Stimulated activated CD4-positive, alpha-beta T cell treated with anti-CD3 and anti-CD28 coated beads, Interleukin-4, amount 100 ng/mL, for 1 hour (primary cell): ENCODE measurements at places on chromosomes 6 and 20.
A peak's percentile ranks its signal among the peaks of the same experiment; 100 is the strongest.

GRCh38 chr6:4692664-4693063, 83.5 kb upstream of the CDYL start:
- DNase-seq = no peak

- DNase-seq = no peak
Measured at GRCh38 chr6:92945799-92946198, 473.6 kb downstream of the EPHA7 start.

DNA sequence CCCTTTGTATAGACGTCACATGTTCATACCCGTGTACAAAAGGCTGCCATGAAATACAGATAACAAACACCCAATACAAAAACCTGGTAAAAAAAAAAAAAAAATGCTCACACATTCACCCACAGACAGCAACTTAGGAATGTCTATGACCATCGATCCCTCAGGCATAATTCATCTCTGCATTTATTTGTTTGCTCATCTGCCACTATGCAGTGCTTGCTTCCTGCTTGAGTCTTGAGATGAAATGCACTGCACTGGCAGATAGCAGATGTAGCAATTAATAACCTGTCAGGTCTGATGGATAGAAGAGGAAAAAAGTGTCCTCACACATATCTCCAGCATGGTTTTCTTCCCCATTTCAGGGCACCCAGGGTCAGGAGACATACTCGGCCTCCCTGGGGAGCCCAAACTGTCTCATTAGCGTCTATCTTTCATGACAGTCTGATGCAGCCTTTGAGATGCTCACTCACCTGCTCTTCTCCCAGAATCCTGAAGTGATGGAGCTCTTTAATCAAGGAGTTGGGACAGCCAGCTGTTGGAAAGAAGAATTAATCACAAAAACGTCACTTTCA, 295.1 kb upstream of the AGPAT4 start:
- no peak for DNase-seq

GRCh38 chr20:8039042-8039441, 19.5 kb upstream of the TMX4 start:
- no peak for DNase-seq

- no peak for DNase-seq
Measured at GRCh38 chr20:157154-157553, at the start of gene DEFB127. TSS of gene DEFB127 (plus strand) at chr20:157454. CDS start at chr20:157545, 91 bp downstream.

- no peak for DNase-seq
Measured at GRCh38 chr20:17967521-17968365, 851 bp downstream of the SNX5 start.

GRCh38 chr6:68087399-68088133, 547.5 kb upstream of the ADGRB3 start:
- DNase-seq = no peak

- DNase-seq = no peak
Measured at GRCh38 chr6:52539607-52540006, 37.3 kb downstream of the TRAM2 start.

- DNase-seq = no peak
Measured at GRCh38 chr6:32203426-32204267, 11.2 kb upstream of the GPSM3 start.

GRCh38 chr6:138113588-138114210, 6.5 kb upstream of the PERP start:
- no peak for DNase-seq

DNA sequence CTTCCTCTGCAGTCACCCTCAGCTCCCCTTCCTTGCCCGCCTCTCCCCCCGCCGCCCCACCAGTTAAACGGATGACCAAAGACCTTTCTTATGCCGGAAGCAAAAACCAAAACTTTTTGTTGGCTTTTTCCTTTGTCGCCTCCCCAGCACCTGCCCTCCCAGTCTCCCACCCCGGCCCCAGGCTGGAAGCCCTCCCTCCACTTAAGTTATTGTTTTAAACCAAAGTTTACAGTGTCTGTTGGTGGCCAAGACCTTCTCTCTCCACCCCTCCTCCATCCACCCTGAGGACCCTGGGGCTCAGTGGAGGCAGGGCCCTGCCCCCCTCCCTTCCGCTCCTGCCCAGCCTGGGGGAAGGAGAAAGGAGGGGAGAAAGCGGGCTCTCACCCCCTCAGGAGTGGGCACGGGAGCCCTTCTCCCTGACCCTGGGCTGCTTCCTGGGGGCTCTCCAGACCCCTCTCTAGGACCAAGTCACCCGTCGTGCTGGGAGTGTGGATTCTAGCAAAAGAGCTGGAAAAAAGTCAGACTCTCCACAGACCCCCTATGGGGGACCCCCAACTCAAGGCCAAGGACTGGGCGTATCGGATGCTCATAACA, 38.3 kb upstream of the MDFI start:
- DNase-seq = no peak

DNA sequence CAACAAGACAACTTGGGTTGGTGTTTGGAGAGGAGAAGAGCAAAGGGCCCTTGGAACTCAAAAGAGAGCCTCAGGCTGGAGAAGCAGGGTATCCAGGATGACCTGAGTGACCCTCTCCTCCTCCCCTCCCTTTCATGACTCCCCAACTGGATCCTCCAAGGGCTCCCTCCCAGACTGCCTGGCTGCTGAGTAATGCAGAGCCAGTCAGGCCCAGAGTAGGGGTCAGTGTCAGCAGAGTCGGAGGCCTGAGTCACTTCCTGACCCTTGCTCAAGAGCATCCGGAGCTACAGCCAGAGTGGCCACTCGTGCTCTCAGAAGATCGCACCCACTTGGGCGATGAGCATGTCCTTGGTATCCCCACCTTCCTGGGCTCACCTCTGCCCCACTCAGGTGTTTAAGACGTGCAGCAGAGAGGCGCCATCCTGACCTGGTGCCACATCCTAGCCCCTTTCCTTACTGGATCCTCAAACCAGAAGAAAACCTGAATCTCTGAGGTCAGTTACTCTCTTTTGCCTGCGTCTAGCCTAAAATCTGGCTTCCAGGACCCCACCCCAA, 2.8 kb upstream of the MAPK13 start:
- DNase-seq = no peak

- DNase-seq = no peak
Measured at GRCh38 chr20:32167552-32167951, 40.0 kb downstream of the PLAGL2 start.

DNA sequence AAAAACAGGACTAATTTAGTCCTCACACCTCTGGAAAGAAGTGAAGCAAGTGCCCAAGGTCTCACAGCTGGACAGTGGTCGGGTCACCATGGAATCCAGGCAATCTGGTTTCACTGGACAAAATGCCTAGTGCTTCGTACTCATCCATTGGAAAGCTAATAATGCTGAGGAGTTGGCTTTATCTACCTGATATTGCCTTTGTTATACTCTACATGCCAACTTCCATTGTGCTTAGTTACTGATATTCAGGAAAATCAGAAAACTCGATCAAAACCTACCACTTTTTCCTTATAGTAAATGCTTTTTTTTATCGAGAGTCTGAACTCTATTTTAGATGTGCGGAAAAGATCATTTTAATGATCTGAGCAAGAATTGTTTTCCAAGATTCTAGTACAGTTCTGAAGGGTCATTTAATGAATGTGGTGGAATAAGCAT, 966 bp downstream of the CFAP206 start:
- DNase-seq = no peak

GRCh38 chr6:154938221-154938580, 56.9 kb upstream of the TIAM2 start:
- no peak for DNase-seq

DNA sequence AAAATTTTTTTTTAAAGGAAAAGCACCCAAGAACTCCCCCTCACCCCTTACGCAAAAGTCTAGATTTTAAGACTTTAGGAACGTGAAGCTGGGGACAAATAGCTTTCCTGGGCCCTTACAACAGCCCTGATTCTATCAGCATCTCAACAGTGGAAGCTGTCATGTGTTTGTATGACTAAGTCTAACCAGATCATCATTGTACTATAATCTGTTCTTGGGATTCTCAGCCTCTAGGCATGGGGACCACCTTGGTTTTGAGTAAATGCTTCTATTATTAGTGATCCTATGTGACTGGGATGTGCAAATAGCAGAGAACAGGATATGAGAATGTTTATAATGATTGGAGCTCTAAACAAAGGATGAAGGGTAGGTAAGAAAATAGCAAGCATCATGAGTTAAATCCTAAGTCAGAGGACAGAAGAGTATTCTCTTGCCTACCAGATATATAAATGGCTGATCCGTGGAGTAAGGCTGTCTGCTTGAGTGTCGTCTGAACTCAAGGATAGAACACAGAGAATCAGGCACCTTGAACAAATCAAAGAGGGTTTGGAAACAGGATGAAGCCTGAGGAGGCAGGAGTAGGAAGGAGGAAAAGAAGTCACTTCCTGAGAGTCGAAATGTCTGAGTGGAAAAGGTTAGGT, 105.7 kb upstream of the FAM184A start:
- DNase-seq = no peak

DNA sequence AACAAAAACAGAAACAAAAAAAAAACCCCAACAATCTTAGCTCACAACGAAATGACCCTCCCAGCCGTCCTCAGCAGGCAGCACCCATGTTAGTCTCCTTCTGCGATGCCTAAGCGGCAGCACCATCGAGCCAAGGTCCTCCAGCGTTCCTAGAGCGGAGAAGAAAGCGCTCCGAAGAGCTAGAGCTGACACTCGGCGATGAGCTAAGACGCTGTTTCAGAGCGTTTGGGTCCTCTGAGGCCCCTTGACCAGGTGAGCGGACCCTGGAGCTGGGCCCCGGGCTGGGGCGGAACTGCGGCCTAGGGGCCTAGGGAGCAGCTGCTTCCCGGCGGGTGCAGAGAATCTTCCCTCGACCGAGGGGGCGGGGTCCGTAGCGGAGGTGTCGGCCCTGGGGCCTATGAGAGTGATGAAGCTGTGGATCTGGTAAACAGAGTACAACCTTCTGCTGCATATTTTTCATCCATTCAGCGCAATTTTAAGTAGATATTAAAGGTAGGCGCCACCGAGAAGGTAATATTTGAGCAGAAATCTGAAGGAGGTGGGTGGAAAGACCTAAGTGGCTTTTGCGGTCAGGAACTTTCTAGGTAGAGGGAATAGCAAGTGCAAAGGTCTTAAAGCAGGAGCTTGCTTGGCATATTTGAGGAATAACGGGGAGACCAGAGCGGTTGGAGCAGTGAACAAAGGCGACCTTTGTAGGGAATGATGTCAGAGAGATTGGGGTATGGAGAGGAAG, at the start of gene ZSCAN26:
Gene ZSCAN26, plus strand, starts transcription at position 182 of the 733 bp plus-strand sequence. CDS start 4,777 bp downstream, outside the sequence.
- DNase-seq = peak; percentile 88

- no peak for DNase-seq
Measured at GRCh38 chr6:167338541-167339117, 13.7 kb downstream of the TTLL2 start.

- DNase-seq = no peak
Measured at GRCh38 chr6:50451826-50452400, 261.4 kb upstream of the TFAP2D start.

GRCh38 chr6:169838346-169839028, 87.1 kb downstream of the ERMARD start:
- no peak for DNase-seq

GRCh38 chr20:62659488-62660239, 17.4 kb downstream of the SLCO4A1 start:
- no peak for DNase-seq

DNA sequence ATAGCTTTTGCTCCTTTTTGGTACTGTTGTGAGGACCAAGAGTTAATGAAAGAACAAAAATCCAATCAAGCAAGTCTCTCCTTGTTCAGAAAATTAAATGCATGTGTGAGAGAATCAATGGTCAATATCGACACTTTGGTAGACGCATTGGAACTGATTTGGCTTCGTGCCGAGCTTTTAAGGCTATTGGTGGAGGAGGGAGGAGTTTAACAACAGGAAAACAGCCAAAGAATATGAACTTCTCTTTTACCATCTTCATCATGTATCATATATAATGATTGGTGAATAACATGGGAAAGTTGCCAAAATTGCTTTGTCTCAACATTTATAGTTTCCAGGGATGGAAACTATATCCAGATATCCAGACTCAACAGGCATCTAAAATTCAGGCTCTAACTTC, 266.5 kb upstream of the CITED2 start:
- DNase-seq = no peak

DNA sequence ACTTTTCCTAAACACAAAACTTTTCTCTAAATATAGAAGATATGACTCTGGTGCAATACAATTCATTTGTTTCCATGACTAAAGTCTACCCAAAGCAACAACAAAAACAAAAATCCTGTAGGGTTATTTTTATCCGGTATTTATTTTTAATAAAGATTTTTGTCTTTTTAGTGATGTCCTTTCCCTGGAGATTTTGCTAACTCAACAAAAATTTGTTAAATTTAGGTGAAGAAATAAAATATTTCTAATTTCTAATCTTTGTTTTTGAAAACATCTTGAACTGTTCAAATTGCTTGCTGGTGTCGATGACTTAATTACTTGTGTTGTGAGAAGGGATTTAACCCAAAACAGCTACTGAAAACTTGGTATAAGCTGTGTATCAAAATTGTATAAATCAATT, 741.8 kb downstream of the HDGFL1 start:
- DNase-seq = no peak

DNA sequence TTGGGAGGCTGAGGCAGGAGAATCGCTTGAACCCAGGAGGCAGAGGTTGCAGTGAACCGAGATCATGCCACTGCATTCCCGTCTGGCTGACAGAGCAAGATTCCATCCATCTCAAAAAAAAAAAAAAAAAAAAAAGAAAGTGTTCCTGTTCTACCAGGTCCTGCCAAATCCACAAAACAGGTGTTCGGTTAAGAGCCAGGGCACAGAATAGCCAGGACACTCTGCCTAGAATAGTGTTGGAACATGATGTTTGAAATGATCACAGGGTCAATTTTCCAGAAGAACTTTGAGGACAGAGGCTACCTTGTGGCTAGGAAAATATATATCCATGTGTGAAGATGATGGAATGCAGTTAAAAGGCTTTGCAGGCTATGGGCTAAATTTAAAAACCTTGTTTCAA, 63.6 kb upstream of the TRAF3IP2 start:
- no peak for DNase-seq

DNA sequence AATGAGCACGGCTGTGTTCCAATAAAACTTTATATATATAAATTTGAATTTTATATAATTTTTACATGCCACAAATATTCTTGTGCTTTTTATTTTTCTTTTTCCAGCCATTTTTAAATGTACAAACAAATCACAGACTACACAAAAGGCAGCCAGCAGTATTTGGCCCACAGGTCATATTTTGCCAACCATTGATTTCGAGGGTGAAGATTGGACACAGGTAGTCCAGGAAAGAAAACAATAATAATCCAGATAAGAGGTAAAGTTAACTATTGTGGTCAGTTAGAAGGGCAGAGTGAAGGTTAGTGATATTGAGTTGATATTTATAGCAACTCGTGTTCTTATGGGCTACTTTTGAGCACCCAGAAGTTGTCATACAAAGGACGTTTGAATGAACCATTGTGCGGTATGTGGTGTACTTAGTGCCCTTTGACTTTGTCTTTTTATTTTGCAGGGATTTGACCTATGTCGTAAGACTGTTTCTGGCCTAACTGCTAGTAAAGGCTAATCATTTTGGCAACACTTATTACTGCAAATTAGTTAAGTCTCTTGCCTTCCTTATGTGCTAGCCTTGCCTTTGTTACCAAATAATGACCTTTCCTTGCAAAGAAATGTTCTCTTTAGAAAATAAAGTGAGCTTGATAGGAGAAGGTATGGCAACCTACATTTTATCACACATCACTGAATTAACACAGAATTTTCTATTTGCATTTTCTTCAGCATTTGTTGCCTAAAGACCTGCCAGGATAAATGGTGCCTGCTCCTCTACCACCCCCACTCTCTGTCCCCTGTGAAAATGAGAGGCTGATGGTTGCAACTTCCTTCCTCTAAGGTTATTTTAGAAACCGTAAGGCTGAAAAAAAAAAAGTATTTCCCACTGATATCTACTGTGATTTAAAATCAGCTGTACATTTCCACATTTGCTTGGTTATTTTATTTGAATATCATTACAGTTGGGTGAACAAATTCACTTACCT, 493.9 kb upstream of the SOX4 start:
- no peak for DNase-seq
